Activated T-helper 2 cell treated with anti-CD3 and anti-CD28 coated beads, Interferon-gamma antibody, Interleukin-2, Interleukin-4, amounts not matched to agents 10 μg/mL and 5 μg/mL and 100 μg/mL, durations not matched to agents 14 hours and 24 hours and 36 hours (primary cell): ENCODE measurements at places on chromosomes 6 and 20. TPM values are rescaled to one million over a fixed set of nuclear protein-coding genes. Genes with fewer than 3 reads are reported as not detected.

Gene TMEM14C
- 61.3 and 65.4 TPM in 2 replicates for total RNA-seq

Gene POPDC3
- total RNA-seq: not detected in 2 replicates

DNA sequence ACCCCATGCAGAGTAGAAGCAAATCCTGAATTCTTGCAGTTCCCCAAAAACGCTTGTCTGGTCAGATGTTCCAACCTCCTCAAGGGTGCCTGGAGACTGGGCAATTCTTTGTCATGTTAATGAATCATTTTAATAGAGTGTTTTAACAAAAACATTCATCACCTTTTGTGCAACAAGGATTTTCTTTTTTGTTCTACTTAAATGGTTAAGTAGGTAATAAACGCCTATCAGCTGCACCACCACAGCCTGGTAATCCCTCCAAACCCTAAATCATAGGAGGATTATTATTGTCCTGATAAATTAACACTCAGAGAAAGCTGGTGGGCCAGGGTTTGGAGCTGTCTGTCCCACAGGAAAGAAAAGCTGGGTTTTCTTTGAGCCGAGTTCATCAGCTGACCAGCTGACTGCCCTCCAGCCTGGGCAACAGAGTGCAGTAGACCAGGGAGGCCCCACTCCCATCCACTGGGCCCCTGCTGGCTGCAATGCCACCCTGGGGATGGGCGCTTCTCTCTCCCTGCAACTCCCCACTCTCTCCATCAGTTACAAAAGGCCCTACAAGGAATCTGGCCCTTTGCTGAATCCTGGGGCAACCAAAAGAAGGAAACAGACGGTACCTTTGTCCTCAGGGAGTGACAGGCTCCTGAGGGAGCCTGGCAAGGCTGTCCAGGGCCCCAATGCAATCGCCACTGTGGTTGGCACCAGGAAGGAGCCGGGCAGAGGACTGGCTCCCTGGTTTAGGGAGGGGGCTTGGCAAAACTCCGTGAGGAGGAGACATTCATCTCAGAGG, 23.1 kb upstream of the BMP7 start:
- no peak for DNase-seq

DNA sequence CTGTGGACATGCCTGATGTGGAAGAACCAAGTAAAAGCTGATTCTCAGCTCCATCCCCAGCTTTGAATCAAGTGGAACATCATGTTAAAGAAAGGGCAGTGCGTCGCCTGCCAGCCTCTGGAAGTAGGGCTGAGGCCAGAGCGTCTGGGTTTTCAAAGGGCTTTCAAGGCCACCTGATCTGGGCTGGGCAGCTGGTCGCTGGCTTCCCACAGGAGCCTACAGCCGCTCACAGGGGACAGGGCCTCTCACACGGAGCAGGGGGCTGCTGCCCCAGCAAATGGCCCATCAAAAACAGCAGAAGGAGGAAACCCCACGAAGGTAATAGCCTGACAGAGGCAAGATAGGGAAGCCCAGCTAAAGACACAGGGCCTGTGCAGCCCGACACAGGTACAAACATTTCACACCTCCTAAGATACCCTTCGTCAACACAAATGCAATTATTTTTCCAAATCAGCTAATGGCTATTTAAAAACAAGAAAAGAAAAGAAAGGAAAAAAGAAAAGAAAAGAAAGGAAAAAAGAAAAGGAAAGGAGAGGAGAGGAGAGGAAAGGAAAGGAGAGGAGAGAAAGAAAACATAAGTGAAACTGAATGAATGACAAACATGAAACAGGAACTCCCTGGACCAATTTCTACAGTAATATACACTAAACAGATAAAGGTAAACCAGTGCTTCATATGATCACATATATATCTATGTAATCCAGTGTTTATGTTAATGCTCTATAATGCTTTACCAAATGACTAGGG, 24.8 kb downstream of the RRBP1 start:
- DNase-seq: no peak

GRCh38 chr6:162230147-162230752, 497.3 kb downstream of the PRKN start:
- DNase-seq: no peak

- DNase-seq: no peak
These were observed 97.9 kb downstream of the ARID1B start for GRCh38 chr6:156875062-156875461.

GRCh38 chr6:100592929-100593328, 128.2 kb upstream of the SIM1 start:
- DNase-seq: no peak

DNA sequence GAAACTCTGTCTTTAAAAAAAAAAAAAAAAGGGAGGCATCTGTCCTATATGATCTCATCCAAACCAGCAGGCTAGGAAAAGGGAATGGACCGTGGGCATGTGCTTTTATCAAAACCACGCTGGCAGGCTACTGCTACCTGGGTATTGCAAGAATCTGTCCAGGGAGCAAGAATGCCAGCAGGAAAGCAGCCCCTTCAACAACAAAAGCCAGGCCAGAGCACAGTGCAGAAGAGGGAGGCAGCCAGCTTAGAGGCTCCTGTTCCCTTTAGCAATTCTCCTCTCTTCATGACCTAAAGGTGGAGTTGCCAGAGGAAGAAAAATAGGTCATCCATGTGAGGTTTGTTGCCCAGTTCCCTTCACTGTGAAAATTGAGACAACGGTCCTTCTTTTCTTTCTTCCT, 18.2 kb downstream of the TBC1D20 start:
- no peak for DNase-seq

GRCh38 chr6:13641315-13641714, 26.2 kb downstream of the NOL7 start:
- DNase-seq: no peak

GRCh38 chr20:12030470-12030869, 112.8 kb downstream of the BTBD3 start:
- DNase-seq: no peak

Gene SLC35F1
- total RNA-seq: 0.09 TPM in 1 of 2 replicates, not detected in the other

DNA sequence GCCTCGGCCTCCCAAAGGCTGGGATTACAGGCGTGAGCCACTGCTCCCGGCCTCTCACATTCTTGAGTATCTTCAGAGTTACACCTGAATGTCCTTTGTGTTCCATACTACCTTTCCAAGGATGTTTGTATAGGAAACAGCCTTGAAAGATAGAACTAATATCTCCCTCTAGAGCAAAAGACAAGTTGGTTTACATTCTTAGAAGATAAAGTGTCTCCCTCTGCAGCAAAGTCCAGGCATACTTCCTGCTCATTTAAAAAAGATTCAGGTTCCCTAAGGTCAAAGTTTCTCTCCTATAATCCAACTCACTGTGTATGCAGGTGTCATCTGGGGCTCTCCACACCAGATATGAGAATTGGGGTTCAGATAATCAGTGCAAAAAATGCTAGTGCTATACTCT, 224.4 kb downstream of the TPBG start:
- no peak for DNase-seq

Gene COL11A2
- total RNA-seq: 0.34 and 0.37 TPM in 2 replicates

GRCh38 chr6:146357578-146358430, 185.8 kb upstream of the RAB32 start:
- no peak for DNase-seq

DNA sequence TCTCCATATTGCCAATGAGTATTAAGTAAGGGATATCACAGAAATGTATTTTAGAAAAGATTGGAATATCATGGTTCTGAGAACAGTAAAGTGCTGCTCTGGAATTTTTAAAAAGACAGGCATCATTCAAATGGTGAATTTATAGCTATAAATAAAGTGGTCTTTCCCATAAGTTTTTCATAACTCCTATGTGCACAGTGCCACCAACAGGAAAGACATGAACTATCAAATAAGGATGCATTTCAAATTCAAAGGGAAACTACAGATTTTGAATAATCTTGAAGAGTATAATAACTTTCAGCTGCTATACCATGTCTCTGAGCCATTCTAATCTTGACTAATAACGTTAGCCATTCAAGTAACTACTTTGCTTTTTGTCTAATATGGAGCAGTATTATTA, 456.8 kb upstream of the GJE1 start:
- no peak for DNase-seq

Gene DEK
- total RNA-seq: 182 and 198 TPM in 2 replicates

GRCh38 chr6:23584134-23584763, 541.8 kb upstream of the NRSN1 start:
- no peak for DNase-seq

Gene MOG
- total RNA-seq: not detected in 2 replicates

- DNase-seq: no peak
These were observed 96.6 kb downstream of the RNGTT start for GRCh38 chr6:88866856-88867255.

DNA sequence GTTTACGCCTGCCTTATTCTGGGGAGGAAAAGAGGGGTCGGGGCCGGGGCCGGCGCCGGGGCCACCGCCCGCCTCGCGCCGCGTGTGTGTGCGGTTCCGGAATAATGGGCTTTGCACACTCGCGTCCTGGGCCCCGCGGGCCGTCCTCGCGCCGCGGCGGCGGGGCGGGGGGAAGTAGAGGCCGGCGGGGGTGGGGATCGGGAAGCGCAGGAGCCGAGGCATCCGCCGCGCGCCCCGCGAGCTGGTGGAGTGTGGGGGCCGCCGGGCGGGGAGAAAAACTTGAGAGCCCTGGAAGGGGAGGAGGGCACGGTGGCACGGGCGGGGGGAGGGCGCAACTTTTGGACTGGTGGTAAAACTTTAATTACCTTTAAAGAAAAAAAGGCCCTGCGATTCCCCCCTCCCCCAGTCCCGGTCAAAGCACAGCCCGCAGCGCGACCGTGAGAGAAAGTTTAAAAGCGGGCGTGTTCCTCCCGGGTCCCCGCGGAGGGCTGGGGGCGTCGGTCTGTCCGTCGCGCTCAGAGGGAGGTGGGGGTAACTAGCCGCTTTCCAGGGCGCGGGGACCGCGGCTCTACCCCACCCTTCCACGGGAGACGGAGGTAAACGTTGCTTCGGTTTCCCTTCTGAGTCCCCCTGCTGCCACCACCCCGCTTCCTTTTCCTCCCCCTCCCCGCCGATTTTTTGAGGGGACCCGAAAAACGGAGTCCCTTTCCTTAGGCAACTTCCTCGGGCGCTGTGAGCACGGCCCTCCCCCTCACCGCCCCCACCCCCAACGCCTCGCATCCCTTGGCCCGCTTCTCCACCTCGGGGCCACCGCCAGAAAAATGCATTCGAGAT, 1.9 kb downstream of the L3MBTL3 start:
- peak; percentile 23 for DNase-seq
